ENCODE measurements at places on chromosomes 3 and 15. TPM values are rescaled to one million over a fixed set of nuclear protein-coding genes. Genes with fewer than 3 reads are reported as not detected.

The EFCC1 gene
- total RNA-seq: 0.27 TPM

The FBXO45 gene
- total RNA-seq: 18.0 TPM

The GOLGA8H gene
- not detected for total RNA-seq

The DNAJB8 gene
- total RNA-seq: not detected

The AP3B2 gene
- total RNA-seq: 0.14 TPM

GRCh38 chr3:171783086-171783485, 27.2 kb downstream of the PLD1 start:
- DNase-seq: no peak

DNA sequence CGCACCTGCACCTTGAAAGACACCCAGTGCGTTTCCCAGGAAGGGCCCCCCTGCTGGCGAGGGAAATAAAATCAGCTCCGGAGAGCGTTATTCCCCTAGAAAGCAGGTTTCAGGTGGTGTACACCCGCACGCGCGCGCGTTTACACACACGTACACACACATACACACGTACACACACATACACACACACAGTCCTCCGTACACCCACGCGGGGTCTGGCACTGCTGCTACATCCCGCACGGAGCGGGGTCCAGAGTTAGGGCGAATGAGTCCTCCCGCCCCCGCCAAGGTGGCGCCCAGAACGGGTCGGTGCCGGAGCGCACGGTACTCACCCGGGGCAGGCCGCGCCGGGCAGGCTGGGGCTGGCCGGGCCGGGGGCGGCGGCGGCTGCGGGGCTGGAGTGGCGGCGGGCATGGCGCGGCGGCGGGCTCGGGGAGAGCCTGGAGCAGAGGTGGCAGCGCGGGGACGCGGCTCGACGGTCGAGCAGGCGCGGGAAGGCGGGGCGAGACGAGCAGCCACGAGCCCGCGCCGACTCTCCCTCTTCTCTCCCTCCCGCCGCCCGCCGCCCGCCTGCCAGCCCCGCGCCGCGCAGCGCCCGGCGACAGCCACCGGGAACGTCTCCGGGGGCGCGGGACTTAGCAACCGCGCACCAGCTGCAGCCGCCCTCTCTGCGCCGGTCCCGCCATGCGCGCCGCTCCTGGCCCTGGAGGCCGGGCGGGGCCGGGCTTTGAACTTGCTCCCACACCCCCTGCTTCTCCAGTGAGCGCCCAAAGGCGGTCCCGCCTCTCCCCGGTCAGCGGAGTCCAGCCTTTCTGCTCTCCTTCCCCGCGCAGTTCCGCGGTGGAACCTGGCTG, at the start of gene DCLK3:
DCLK3 (minus strand) TSS at position 704 of the 854 bp plus-strand sequence; CDS start at position 414, 290 bp downstream.
- no peak for DNase-seq

DNA sequence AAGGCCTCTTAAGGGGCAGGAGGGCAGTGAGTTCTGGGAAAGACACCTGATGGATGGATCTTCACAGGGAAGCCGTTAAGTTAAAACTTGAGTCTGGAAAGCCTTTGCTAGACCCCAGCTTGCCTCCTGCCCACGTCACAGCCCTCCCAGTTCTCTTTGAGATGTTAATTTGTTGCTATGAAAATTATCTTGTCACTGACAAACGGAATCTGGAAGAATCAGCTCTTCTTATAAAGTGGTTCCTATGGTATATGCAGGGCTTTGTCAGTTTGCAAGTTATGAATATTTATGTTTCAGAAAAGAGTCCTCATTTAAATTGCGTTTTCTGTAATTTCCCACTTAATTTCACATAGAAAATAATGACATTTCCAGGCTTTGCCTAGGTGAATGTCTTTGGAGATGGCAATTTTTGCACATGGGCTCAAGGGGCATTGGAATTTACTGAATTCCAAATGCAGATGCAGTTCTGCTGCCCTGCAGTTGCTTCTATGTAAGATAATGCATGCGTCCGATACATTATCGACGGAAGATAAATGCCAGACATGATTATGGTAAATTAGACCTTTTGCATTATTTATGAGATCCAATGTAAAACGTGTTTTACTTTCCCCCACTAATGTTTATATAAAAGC, 74.1 kb downstream of the CACNA2D3 start:
- DNase-seq: no peak

DNA sequence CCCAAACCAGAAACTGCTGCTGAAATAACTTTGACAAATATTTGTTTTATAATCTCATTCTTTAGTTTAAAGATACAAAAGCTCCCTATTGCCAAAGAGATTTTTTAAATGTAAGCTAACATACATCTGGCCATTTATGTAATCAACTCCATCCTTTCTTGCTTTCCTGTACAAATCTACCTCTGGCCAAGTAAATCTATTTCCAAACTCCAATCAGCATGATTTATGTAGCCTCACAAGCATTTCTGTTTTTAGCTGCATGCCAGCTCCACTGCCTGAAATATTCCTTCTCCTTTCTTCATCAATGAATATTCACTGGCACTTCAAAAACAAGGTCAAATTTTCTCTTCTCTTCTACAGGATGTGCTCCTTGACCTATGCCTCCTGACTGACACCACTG, 80.0 kb downstream of the SHOX2 start:
- DNase-seq: no peak

- no peak for DNase-seq
These were observed 277 bp downstream of the SIAH2 start for GRCh38 chr3:150762662-150763121.

DNA sequence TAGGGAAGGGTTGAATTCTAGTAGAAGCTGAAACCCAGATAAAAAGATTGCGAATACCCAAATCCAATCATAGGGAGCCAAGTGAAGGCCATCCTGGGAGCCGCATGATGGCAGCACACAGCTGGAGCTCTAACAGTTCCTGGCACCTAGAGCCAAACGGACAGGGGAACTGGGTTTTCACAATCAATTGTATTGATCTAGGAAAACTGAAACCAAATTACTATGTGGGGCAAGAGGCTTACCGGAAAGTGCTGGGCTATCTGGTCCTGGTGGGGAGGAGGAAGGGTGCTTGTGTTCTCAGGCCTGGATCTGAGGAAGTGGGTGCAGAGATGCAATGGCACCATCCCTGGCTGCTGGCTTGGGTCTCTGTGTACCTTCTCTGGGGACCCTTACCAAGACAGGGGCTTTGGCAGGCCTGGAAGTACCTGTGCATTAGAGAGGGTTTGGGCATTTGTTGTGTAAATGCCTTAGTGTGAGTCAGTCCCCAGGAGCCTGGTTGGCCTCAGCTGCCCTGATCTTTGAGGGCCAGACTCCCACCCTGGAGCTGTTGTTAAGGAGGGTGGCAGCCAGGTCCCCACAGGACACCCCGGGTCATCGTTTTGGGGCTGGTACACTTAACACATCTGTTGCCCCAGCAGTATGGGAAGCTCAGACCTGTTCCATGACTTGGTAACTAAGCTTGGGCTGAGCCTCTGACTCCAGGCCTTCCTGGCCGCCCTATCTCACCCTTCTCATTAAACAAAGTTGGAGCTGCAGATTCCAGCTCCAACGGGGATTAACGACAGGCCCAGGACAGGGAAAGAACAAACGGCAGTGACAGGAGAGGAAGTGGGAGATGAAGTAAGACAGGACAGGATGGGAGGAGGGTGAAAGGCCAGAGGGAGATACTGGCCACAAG, 8.9 kb upstream of the FURIN start:
- DNase-seq: no peak

DNA sequence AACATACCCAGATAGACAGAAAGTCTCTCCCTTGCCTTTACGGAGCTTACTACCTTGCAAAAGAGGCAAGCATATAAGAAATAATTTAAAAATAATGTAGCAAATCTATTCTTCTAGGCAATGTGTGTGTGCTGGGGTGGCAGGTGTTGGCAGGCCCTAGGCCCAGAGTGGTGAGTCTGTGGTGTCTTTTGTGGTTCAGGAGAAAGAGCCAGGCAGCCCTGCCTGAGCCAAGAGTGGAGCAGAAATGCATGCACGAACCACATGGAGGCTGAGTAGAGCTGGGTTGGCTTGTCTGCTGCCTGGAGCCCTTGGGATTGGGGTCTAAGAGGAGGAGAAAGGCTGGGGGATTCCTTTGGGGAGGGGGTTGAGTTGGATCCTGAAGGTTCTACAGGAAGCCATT, 70.2 kb upstream of the MYZAP start:
- no peak for DNase-seq

Measured in H4 (cell line).